ENCODE measurements at places on chromosomes 4 and X. TPM values are rescaled to one million over a fixed set of nuclear protein-coding genes. Genes with fewer than 3 reads are reported as not detected.

The HSFX1 gene
- 0.24 TPM for total RNA-seq

DNA sequence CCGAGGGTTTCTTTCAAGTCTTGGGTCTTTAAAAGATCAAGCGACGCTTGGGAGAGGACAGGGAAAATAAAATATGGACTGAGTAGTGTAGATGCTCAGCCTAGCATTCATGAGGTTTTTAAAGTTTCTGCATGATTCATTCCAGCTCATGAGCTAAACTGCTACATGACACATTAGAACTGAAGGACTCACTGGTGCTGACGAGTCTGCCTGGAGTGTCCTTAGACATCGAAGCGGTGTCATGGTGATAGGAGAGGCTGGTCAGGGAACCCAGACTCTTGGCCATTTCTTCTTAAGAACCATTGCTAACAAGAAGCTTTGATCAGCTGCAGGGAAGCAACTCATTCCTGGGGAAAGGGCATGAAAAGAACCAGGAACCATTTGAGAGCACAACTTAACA lies 158.6 kb downstream of the TRIML1 start:
- H3K27ac ChIP-seq: no peak overlapping the region
- no peaks in the 10 kb centered on the region for H3K4me1 ChIP-seq
- H3K36me3 ChIP-seq: no peaks in the 10 kb centered on the region

The CXCL11 gene
- 0.30 TPM for total RNA-seq

GRCh38 chr4:1608196-1608820 lies 75.8 kb downstream of the FAM53A start:
- H3K36me3 ChIP-seq: no peaks in the 10 kb centered on the region
- no peak overlapping the region for H3K4me3 ChIP-seq
- no peaks in the 10 kb centered on the region for H3K27me3 ChIP-seq
- no peak overlapping the region for H3K27ac ChIP-seq
- H3K4me1 ChIP-seq: peaks cover 13% of the 10 kb centered on the region

DNA sequence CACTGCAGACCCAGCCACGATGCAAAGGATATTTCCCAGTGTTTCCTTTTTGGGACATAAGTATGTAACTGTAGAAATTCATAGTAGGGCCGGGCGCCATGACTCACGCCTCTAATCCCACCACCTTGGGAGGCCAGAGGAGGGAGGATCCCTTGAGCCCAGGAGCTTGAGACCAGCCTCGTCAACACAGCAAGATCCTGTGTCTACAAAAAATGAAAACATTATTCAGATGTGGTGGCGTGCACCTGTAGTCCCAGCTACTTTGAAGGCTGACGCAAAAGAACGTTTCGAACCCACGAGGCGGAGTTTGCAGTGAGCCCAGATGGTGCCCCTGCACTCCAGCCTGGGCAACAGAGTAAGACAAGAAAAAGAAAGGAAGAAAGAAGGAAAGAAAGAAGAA lies 49.2 kb downstream of the CRLF2 start:
- H3K27me3 ChIP-seq: peaks cover 34% of the 10 kb centered on the region
- no peak overlapping the region for H3K27ac ChIP-seq
- no peak for DNase-seq
- no peak overlapping the region for H3K4me3 ChIP-seq

DNA sequence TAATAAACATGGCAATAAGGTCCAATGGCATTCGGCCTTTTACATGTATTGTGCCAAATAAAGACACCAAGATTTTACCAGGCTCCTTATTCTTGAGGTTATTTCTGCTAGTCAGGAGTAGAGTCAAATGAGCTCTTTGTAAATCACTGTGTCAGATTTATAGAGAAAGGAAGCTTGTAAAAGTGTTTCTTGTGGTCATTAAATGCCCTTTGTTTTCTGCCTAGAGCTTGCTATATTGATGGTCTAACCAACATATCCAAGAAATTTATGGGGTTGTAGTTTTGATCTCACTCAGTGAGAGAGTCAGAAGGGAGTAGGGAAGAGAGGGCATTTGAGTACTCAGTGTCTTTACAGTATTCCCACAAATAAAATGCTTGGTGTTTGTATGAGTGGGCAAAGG lies 86.2 kb upstream of the FRMPD4 start:
- H3K27ac ChIP-seq: no peak overlapping the region
- no peak overlapping the region for H3K4me3 ChIP-seq
- H3K4me1 ChIP-seq: no peaks in the 10 kb centered on the region

DNA sequence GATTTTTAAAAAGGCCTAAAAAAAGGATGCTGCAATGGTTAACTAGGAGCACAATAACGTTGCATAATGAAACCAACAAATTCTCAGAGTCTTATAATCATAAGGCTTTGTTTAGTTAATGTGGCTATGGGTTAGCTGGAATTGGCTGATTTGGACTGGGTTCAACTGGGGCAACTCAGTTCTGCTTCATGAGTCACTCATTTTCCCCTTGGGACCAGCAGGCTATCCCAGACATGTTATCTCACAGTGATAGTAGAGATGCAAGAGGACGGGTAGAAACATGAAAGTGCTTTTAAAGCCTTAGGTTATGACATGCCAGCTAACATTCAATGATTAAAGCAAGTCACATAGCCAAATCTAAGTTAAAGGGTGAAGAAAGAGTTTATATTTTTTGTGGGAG lies 189.2 kb upstream of the GK2 start:
- no peaks in the 10 kb centered on the region for H3K27me3 ChIP-seq
- no peaks in the 10 kb centered on the region for H3K36me3 ChIP-seq
- H3K4me3 ChIP-seq: no peak overlapping the region
- H3K4me1 ChIP-seq: no peaks in the 10 kb centered on the region
- H3K27ac ChIP-seq: no peak overlapping the region

- H3K4me1 ChIP-seq: no peaks in the 10 kb centered on the region
- no peaks in the 10 kb centered on the region for H3K36me3 ChIP-seq
- no peaks in the 10 kb centered on the region for H3K27me3 ChIP-seq
- H3K27ac ChIP-seq: no peak overlapping the region
Observed at GRCh38 chr4:6526671-6527091, 48.3 kb upstream of the MAN2B2 start.

Data from activated naive CD8-positive, alpha-beta T cell treated with anti-CD3 and anti-CD28 coated beads for 36 hours (primary cell).